ENCODE measurements at places on chromosomes 13 and 19. TPM values are rescaled to one million over a fixed set of nuclear protein-coding genes. Genes with fewer than 3 reads are reported as not detected.

GRCh38 chr13:39054112-39054511, 15.9 kb downstream of the NHLRC3 start:
- no peak for DNase-seq

- DNase-seq, result no peak
These were observed 386.5 kb downstream of the PCDH17 start for GRCh38 chr13:58018020-58018419.

GRCh38 chr19:15669891-15670290, 3.0 kb upstream of the CYP4F12 start:
- DNase-seq, result no peak

- DNase-seq, result no peak
These were observed 9.9 kb upstream of the MKNK2 start for GRCh38 chr19:2060884-2061494.

- no peak for DNase-seq
These were observed 177.1 kb downstream of the PCCA start for GRCh38 chr13:100266026-100266425.

- no peak for DNase-seq
These were observed 40.5 kb downstream of the FAM124A start for GRCh38 chr13:51262501-51263211.

UBXN6 gene
- 63.4 TPM for total RNA-seq

PSG11 gene
- not detected for total RNA-seq

CYTH2 gene
- 91.0 TPM for total RNA-seq

LIN37 gene
- 18.7 TPM for total RNA-seq

Measured in glomerular endothelial cell (primary cell).